Activated T-cell treated with anti-CD3 and anti-CD28 coated beads, Interleukin-2, amount 50 U/mL, for 24 hours (primary cell): ENCODE measurements at places on chromosomes 12 and 14.

DNA sequence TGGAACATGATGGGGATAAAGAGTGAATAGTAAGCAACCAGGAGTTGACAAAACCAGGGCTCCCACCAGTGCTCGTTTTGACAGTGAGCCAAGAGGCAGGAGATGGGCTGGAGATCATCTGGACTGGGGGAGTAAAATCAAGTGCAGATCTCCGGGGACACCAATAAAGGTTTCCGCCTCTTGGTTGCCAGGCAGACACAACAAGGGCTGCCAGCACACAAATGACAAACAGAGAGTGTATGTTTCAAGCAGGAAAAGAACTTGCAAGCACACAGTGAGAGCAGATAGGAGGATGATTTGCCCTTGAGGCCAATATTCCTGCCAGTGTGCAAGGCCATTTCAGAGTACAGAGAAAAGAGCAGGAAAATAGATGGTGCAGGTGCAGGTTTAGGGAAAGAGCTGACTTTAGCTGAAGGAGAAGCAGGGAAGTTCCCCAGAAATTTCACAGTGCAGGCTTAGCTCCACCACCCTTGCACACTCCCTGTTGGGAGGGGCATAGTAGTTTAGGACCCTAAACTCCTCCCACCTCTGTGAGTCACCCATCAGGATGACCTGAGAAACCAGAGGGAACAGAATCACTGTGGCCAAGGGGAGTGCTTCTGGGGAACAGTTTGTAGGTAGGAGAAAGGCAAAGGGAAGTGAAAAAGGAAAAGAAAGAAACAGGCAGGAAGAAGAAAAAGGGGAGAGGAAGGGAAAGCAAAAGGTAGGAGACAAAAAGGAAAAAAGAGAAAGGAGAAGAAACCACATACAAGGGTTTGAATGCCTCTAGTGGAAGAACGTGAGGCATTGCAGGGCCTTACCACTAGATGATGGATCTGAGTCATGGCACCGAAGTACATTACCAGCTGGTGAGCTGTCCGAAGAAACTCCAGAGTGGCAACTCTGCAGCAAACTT lies 404.4 kb downstream of the SLC6A15 start:
- no peaks in the 10 kb centered on the region for H3K36me3 ChIP-seq
- no peak overlapping the region for H3K27ac ChIP-seq
- H3K4me1 ChIP-seq, result no peaks in the 10 kb centered on the region

- H3K27ac ChIP-seq, result no peak overlapping the region
- H3K4me3 ChIP-seq, result no peak overlapping the region
- H3K27me3 ChIP-seq, result peaks cover 22% of the 10 kb centered on the region
- H3K36me3 ChIP-seq, result no peaks in the 10 kb centered on the region
- no peaks in the 10 kb centered on the region for H3K4me1 ChIP-seq
- DNase-seq, result no peak
Observed at GRCh38 chr12:15334225-15334624, 11.9 kb downstream of the PTPRO start.

GRCh38 chr12:115155665-115156645 lies 472.0 kb upstream of the TBX3 start:
- no peaks in the 10 kb centered on the region for H3K27me3 ChIP-seq
- H3K4me1 ChIP-seq, result no peaks in the 10 kb centered on the region
- H3K36me3 ChIP-seq, result no peaks in the 10 kb centered on the region
- no peak for DNase-seq
- no peak overlapping the region for H3K27ac ChIP-seq

- H3K4me1 ChIP-seq, result peaks cover 21% of the 10 kb centered on the region
- no peak for DNase-seq
- H3K27ac ChIP-seq, result no peak overlapping the region
- no peaks in the 10 kb centered on the region for H3K36me3 ChIP-seq
- no peak overlapping the region for H3K4me3 ChIP-seq
Observed at GRCh38 chr12:10151621-10152020, 20.3 kb downstream of the OLR1 start.

DNA sequence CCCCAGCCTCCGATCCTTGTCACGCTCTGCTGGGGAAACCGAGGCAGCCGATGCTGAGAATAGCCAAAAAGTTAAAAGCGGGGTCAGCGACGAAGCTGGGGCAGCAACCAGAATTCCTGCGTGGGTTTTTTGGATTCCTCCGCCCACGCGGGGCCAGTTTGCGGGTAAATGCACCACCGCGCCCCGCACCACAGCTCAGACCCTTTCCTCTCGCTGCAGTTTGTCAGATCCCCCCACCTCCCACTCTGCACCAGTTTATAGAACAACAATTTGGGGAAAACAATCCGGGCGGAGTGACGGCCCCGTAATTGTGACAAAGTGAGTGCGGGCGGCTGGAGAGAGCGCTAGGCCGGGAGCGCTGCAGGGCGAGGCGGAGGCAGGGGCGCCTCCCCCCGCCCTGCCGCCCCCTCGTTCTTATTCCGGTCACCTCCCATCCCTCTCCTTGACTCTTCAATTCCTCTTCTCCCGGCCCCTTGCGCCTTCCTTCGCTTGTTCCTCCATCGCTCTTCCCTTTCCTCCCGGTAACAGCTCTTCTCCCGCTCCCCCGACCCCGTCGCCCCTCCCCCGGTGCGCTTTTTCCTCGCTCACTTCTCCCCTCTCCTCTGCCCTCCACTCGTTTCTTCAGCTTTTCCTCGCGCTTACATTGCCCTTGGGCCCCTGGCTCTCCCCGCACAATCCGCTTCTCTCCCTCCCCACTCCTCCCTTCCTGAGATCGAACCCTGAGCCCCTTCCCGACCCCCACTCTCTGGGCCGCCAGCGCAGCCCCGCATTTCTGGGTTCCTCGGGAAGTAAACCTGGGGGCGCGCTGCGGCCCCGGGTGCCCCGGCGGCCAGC lies 646 bp upstream of the DNAJC22 start:
- H3K4me3 ChIP-seq, result peak overlapping the region; percentile 65
- peak; percentile 34 for DNase-seq
- H3K36me3 ChIP-seq, result no peaks in the 10 kb centered on the region
- H3K27me3 ChIP-seq, result peaks cover 81% of the 10 kb centered on the region
- peaks cover 46% of the 10 kb centered on the region for H3K4me1 ChIP-seq
- H3K27ac ChIP-seq, result no peak overlapping the region

GRCh38 chr12:29086325-29087271 lies 62.5 kb upstream of the FAR2 start:
- no peak overlapping the region for H3K27ac ChIP-seq
- peaks cover 16% of the 10 kb centered on the region for H3K4me1 ChIP-seq
- peaks cover 8% of the 10 kb centered on the region for H3K27me3 ChIP-seq

- peaks cover 18% of the 10 kb centered on the region for H3K27me3 ChIP-seq
- DNase-seq, result no peak
- H3K4me1 ChIP-seq, result no peaks in the 10 kb centered on the region
- H3K27ac ChIP-seq, result no peak overlapping the region
- no peak overlapping the region for H3K4me3 ChIP-seq
- H3K36me3 ChIP-seq, result no peaks in the 10 kb centered on the region
Observed at GRCh38 chr14:87830443-87831096, 162.4 kb downstream of the GALC start.

DNA sequence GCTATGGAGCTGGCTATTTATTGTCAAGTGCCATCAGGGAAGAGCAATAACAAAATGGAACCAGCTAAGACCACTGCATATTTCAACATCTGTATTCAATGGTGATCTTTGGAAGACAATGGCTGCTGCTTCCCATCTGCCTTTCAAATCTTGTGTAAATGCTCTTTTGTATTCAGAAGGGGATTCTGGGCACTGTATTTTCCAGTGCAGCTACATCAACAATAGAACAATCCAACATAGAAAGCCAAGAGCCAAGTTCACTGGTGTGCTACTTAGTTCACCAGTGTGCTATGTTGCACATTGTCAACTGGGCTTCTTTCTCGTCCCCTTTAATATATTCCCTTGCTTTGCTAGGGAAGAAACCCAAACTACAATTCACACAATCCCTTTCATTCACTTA lies 128.8 kb upstream of the OR4E1 start:
- H3K4me3 ChIP-seq, result no peak overlapping the region
- H3K27me3 ChIP-seq, result peaks cover 15% of the 10 kb centered on the region

- no peaks in the 10 kb centered on the region for H3K36me3 ChIP-seq
- peak; percentile 61 for DNase-seq
- peak overlapping the region; percentile 93 for H3K27ac ChIP-seq
Observed at GRCh38 chr12:113070117-113070906, 13.8 kb downstream of the DTX1 start.

DNA sequence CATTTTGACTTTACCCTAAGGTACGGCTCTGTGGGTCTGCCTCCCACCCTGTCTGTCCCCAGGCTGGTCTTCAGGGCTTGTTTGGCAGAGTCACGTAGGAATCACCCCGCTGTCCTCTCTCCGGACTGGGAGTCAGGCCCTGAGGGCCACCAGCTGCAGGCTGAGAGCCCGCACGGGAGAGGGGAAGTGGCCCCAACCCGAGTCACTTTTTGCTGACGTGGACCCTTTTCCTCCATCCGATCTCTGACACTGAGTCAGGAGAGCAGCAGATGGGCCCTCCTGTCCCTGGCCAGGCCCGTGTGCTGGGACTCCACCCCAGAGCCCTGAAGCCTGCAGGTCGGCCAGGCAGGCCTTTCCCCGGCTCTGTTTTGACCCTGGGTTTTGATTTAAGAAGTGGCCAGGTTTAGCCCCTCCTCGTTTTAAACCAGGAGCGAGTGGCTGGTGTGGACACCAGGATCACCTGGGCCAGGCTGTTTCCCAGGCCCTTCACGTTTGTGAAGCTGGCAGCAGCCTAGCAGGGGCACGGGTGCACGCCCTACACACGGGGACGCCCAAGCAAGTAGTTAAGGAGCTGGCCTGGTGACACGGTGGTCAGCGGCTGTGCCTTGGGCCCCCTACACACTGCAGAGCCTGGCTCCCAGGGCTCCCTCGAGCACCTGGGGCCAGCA lies 12.5 kb upstream of the TEX22 start:
- H3K27me3 ChIP-seq, result no peaks in the 10 kb centered on the region
- peaks cover 24% of the 10 kb centered on the region for H3K36me3 ChIP-seq
- no peak overlapping the region for H3K4me3 ChIP-seq
- peaks cover 4% of the 10 kb centered on the region for H3K4me1 ChIP-seq
- H3K27ac ChIP-seq, result no peak overlapping the region
- DNase-seq, result no peak

DNA sequence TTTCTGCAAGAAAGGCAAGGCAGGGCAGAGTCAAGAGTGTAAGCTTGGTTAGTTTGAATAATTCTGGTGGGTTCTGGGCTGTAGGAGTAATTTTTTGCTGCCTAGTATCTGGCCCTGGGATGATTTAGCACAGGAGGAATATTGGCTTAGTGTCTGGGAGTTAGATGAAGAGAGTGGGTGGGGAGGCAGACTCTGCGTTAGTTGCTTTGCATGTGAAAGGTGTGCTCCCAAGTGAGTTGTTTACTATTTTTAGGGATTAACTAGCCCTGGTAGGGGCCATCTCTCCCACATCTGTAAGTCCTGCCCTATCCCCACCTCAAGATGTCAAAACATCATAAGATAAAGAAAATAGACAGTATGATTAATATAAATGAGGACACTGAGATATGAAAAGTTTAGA lies 249.7 kb downstream of the LRIG3 start:
- H3K27me3 ChIP-seq, result no peaks in the 10 kb centered on the region
- H3K4me1 ChIP-seq, result no peaks in the 10 kb centered on the region
- no peak for DNase-seq
- H3K27ac ChIP-seq, result no peak overlapping the region
- no peak overlapping the region for H3K4me3 ChIP-seq
- no peaks in the 10 kb centered on the region for H3K36me3 ChIP-seq

- H3K27ac ChIP-seq, result peak within 1 kb of the TSS; percentile 86
- H3K36me3 ChIP-seq, result peaks cover 43% of the 10 kb centered on the region
- H3K4me3 ChIP-seq, result peak within 1 kb of the TSS; percentile 79
- no peaks in the 10 kb centered on the region for H3K27me3 ChIP-seq
Observed at GRCh38 chr12:57604454-57604991, at the start of gene DTX3. DTX3 (plus strand) TSS chr12:57604824; CDS start chr12:57606518, 1,694 bp downstream.

DNA sequence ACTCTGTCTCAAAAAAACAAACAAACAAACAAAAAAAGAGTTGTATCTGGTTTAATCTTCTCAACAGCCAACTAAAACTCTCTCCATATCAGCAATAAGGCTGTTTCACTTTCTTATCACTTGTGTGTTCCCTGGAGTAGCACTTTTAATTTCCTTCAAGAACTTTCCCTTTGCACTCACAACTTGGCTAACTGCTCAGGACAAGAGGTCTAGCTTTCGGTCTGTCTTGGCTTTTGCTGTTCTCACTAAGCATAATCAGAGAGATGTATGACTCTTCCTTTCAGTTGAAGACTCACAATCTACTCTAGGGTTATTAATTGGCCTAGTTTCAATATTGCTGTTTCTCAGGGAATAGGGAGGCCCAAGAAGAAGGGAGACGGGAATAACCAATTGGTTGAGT lies 12.3 kb downstream of the NEMP1 start:
- no peak for DNase-seq
- H3K27me3 ChIP-seq, result no peaks in the 10 kb centered on the region
- H3K4me1 ChIP-seq, result peaks cover 82% of the 10 kb centered on the region
- H3K36me3 ChIP-seq, result peaks cover 87% of the 10 kb centered on the region
- peak overlapping the region; percentile 35 for H3K4me3 ChIP-seq

- peak overlapping the region; percentile 90 for H3K27ac ChIP-seq
- H3K4me3 ChIP-seq, result no peak overlapping the region
- peak; percentile 91 for DNase-seq
- no peaks in the 10 kb centered on the region for H3K27me3 ChIP-seq
- peaks cover 96% of the 10 kb centered on the region for H3K36me3 ChIP-seq
Observed at GRCh38 chr14:73728717-73729330, 14.6 kb upstream of the PNMA1 start.

- H3K4me3 ChIP-seq, result peak overlapping the region; percentile 87
- H3K27me3 ChIP-seq, result peaks cover 24% of the 10 kb centered on the region
- peaks cover 16% of the 10 kb centered on the region for H3K4me1 ChIP-seq
Observed at GRCh38 chr12:29148596-29148910, 525 bp upstream of the FAR2 start.

DNA sequence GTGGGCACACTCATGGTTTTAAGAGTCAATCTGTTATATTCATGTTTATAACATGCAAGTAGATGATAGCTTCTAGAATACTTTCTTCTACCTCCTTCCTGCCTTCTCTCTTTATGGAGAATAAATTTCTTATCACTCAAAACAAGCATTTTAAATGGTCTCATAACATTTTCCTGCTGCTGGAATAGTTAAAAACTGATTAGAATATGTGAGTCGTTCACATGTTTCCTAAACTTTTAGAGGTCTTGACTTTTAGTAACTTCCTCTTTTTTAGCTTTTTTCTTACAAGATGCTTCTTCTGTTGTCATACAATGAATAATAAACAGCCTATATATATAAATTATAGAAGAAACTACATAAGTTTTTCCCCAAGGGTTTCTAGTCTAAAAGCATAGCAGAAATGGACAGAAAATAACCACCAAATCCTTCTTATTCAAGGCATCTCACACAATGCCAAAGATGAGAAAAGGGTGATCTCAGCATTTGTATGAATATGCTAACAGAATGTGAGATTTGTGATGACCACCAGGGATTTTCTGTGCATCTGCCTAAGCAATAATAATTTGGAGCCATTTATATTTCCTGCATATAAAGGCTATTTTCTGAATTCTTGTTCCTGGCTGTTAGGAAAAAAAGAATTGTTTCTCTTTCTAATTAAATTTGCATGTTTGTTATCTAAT lies 127.8 kb downstream of the DAAM1 start:
- DNase-seq, result no peak
- H3K4me3 ChIP-seq, result no peak overlapping the region
- H3K4me1 ChIP-seq, result peaks cover 6% of the 10 kb centered on the region
- no peaks in the 10 kb centered on the region for H3K27me3 ChIP-seq
- no peak overlapping the region for H3K27ac ChIP-seq

GRCh38 chr12:28024231-28024995 lies 51.9 kb upstream of the PTHLH start:
- peaks cover 9% of the 10 kb centered on the region for H3K4me1 ChIP-seq
- H3K4me3 ChIP-seq, result no peak overlapping the region
- no peak overlapping the region for H3K27ac ChIP-seq
- no peak for DNase-seq
- no peaks in the 10 kb centered on the region for H3K36me3 ChIP-seq
- H3K27me3 ChIP-seq, result peaks cover 24% of the 10 kb centered on the region

GRCh38 chr12:52771088-52771487 lies 6.1 kb downstream of the KRT76 start:
- H3K4me3 ChIP-seq, result no peak overlapping the region
- DNase-seq, result no peak
- no peaks in the 10 kb centered on the region for H3K36me3 ChIP-seq
- no peaks in the 10 kb centered on the region for H3K27me3 ChIP-seq
